CD4-positive, alpha-beta T cell treated with Interleukin-12 subunit alpha and Interleukin-12 subunit beta, for 1 hour (primary cell): ENCODE measurements at places on chromosomes 16 and 17.

DNA sequence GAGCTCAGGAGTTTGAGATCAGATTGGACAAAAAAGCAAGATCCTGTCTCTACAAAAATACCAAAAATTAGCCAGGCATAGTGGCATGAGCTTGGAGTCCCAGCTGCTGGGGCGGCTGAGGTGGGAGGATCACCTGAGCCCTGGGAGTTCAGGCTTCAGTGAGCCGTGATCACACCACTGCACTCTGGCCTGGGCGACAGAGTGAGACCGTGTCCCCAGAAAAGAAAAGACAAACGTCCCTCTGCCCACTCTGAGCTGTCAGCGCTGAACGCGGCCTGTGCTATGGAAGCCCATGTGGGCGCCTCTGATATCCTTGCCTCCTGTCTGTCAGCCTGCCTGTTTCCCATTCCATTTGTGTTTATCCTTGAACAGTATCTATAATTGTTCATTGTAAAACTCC, 50.7 kb downstream of the FOXK2 start:
- no peak for DNase-seq

DNA sequence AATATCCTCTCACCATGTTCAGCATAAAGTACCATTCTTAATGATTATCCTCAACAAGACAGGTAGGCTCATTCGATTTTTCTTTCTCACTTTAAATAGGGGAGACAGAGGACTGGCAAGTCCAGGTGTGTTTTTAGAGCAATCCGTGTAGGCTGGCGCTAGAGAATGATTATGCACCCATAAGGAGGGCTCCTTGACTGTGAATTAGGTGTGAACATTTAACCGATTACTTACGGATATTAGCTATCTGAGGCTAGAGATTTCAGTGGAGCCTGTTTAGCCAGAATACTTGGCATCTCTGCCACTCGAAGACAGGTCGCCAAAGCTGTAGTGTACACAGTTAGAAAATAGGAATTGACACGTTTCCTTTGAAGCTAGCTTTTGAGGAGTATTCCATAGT, 1.9 kb downstream of the SEC14L1 start:
- no peak for DNase-seq

- no peak for DNase-seq
These were observed 134.3 kb downstream of the TMEM132E start for GRCh38 chr17:34713687-34714086.

DNA sequence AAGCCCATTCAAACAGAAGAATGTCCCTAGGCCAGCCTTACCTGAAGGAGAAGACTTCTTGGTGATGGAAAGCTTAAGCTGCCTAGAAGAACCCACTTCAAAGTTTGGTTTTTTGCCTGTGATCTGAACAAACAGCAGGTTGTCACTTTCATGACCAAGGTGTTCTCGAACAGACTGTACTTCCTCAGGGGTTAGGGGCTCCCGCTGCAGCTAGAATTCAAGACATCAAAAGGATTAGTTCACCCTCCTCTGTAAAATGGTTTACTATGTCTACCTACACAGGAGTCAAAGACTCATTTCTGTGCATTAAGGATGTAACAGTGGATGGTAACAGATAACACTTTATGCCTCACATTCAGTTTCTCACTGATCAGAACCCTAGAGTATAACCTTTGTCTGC, 13.2 kb downstream of the CIAPIN1 start:
- DNase-seq: peak; percentile 13

- DNase-seq: no peak
These were observed 117.1 kb upstream of the AXIN2 start for GRCh38 chr17:65678546-65678945.

DNA sequence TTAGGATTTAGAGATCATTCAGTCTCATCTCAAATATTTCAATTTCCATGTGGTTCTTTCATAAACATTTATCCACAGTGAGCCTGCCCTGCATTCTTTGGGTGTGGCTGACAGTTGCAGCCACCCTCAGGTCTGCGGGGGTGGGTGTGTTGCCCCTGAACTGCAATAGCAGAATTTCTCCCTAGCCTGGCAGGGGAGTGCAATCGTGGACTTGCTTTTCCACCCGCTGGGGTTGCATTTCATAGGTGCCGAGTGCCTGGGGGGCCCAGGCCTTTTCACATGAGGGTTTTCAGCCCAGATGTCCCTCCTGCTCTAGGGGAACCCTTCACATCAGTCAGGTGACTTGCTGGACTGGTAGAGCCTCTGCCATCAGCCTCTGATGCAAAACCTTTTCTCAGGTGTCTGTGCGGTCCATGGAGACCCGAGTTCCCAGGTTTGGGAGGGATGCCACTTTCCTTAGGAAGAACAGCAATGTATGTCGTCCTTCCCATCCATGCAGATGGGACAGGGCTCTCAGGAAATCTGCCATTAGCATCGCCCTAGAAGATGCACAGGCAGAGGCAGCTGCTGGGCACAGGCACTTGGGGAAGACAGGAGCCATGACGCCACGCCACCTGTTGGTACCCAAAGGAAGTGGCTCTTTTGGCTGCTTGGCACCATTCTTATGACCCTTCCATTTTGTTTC, 2.4 kb upstream of the USP36 start:
- peak; percentile 77 for DNase-seq

DNA sequence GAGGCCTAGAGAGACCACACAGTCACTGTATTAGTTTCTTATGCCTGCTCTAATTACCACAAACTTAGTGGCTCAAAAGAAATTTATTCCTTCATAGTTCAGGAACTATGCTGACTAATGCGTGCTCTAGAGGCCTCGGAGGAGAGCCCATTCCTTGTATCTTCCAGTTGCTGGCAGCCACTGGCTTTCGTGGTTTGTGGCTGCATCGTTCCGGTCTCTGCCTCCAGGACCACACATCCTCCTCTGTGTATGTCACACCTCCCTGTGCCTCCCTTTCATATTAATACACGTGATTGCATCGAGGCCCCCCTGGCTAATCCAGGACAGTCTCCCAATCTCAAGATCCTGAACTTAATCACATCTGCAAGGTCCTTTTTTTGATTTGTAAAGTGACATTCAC, 16.9 kb upstream of the MYLK3 start:
- no peak for DNase-seq

GRCh38 chr16:85983064-85983463, 84.1 kb downstream of the IRF8 start:
- DNase-seq: no peak

GRCh38 chr16:71920658-71921057, 25.3 kb downstream of the IST1 start:
- DNase-seq: no peak

DNA sequence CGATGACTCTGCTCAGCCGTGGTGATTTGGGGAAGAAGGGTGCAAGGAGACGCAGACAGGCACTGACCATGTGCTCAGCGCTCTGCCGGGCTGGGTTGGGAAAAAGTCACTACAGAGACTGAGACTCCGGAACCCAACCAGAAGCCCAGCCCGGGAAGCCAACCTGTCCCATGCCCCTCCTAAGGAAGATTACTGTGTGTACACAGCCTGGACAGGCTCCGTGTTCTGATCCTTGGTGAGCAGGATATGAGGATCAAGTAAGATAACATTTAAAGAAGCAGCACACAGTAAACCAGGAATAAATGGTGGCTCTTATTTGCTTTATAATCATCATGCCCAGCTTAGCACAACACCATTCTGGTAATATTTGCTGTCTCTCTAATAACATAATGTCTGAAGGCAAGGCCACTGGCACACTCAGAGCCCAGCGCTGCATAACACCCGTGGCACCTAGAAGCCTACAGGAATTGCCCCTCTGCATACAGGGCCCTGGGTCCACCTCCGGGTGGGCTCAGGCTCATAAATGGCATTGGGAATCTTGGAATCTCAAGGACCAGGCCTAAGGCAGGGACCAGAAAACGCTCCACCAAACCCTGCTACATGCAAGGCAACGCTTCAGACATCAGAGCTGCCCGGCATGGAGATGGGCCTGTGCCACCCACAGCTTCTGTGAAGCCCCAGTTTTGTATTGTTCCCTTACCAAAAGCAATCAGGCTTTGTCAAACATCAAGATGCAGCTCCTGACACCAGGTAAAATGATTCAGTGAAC, 113.5 kb downstream of the DYNLRB2 start:
- no peak for DNase-seq

DNA sequence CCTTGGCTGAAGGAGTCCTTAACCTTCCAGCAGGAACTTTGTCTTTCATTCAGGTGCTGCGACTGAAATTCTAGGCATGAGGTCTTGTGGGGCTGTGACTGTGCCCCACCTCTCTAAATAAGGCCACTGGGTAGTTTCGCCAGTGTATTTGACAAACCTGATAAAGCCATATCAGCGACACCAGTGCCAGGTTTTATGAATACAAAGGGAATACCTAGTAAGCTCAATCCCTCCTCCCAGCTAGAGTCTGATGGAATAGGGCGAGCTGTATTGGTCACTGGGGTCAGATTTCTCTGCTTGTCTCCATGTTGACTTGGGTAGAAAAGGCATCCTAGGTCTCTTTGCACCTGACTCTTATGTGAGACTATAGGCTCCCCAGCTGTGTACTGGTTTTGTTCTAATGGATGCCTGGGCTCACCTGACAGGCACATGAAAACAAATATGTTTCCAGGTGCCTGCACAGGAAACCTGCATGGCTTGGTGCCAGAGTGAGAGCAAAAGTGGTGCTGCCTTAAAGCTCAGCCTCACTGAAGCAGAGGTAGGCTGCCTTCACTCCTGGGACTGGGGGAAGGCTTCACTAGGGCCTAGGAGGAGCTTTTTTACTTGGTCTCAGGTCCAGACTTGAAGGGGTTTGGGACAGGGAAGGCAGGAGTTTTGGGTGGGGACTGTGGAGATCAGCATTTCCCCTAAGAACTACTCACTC, 8.3 kb downstream of the SLC7A6 start:
- peak; percentile 65 for DNase-seq

DNA sequence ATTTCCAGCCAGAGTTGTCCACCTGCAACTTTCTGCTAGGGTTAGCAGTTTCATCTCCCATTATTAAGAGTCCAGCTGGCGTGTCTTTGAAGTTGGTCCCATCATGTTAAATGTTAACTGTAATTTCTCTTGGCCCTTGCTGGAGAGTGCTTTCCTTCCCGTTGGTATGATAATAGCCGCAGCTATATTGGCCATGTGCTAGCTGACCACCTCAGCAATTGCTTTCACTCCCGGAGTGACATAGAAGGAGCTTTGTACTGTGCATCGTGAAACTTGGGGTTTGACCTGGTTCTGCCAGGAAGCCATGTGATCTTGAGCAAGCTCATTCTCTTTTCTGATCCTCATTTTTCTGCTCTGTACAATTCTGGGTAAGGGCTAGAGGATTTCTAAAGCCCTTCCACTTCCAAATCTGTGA, 81.0 kb upstream of the TBX2 start:
- DNase-seq: no peak

GRCh38 chr16:14223632-14224031, 152.5 kb downstream of the MRTFB start:
- DNase-seq: no peak

DNA sequence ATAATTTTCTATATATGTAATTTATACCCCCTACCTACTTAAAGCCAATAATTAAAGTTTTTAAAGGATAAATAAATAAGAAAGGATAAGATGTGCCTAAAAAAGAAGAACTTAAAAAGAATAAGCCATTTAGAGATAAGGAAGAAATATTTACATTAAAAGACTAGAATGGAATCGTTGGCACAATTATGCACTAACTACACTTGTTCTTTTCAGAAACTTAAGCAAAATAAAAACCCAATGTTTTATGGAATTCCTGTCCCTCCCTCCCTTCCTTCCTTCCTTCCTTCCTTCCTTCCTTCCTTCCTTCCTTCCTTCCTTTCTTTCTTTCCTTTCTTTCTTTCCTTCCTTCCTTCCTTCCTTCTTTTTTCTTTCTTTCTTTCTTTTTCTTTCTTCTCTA, 4.5 kb upstream of the KRTAP4-6 start:
- DNase-seq: no peak

DNA sequence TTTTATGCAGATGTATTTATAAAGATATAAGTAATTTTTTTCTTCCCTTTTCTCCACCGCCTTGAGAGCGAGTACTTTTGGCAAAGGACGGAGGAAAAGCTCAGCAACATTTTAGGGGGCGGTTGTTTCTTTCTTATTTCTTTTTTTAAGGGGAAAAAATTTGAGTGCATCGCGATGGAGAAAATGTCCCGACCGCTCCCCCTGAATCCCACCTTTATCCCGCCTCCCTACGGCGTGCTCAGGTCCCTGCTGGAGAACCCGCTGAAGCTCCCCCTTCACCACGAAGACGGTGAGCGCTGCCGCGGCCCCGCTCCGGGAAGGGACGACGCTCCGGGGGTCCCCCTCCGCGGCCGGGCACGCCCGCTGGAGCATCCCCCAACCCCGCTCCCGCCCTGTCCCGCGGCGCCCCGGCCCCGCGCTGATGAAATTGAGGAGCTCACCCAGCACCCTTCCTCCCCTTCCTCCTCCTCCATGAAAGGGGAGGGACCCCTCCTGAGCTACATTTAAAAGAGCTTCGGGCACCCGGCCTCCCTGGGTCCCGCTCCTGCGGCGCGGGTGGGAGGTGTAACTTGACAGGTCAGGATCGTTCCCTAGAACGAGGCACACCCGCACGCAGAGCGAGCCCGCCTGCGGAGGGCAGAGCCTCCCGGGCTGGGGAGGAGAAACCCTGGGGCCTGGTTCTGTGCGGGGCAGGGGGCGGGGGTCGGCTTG, 706 bp downstream of the HLF start:
- DNase-seq: peak; percentile 17

- no peak for DNase-seq
These were observed 25.4 kb upstream of the RAB11FIP4 start for GRCh38 chr17:31366088-31366487.

DNA sequence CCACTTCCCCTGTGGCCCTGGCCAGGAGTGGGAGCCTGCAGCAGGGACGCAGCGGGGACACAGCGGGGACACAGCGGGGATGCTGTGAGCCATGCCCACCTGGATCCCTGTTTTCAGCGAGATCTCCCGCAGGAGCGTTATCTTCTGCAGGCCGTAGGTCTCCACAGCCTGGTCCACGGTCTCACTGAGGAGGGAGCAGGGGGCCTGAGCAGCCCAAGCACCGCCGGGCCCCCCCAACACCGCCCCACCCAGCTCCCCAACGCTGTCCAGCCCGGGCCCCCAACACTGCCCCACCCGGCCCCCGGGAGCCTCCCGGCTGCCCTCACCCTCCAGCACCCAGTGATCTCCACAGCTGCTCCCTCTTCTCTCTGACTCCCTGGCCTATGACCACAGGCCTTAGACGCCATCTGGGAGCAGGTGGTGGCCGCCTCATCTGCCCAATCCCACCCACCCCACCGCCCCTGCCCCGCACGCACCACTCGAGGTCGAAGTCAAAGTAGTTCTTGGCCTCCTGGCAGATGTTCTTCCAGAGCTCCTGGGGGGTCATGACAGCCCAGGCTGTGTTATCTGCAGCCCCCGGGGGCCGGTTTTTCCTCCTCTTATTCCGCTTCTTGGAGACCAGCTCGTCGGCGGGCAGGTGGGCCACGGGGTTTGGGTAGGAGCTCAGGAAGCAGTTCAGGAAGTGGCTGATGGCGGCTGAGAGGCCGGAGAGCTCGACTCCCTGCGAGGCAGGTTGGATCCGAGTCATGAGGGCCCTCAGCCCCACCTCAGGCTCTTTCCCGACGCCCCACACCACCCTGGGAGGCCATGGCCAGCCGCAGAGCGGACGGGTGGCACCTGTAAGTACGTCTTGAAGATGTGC, 17.0 kb downstream of the CLUH start:
- DNase-seq: no peak
